ENCODE measurements at places on chromosomes 1 and 21.

DNA sequence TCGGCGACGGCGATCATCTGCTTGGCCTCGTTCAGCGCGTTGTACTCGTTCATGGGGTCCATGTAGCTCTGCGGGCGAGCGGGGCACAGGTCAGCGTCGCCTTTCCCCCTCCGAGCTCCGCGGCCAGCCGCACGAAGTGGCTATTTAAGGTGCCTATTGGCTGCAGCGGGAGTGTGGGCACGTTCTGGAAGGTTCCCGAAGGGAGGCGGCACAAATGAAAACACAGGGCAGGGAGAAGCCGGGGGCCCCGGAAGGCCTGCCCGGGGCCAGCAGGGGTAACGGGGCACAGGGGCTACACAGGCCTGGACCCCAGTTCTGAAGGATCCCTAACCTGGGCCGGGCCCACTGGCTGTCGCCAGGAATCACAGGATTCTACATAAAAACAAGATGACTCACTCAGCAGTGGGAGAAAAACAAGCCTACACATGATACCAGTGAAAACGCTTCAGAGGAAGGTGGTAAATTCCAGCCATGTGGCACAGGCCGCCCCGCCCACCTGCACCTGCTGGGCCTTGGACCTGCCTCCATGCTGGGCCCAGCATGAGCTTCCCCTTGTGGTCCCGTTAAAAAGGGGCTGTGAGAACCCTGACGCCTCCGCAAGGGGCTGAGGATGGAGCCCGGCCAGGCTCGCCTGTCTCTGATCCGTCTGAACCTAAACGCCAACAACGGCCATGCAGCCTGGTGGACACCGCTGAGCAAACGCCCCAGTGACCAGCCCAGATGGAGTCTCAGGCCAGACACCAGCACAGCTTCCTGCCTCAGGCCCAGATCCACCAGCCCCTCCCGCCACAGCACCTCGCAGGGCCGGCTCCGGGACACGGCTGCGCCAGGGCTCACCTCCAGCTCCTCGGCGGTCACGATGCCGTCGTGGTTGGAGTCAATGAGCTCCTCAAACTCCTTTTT is 3.9 kb upstream of the TNFRSF4 start:
- DNase-seq, result no peak

DNA sequence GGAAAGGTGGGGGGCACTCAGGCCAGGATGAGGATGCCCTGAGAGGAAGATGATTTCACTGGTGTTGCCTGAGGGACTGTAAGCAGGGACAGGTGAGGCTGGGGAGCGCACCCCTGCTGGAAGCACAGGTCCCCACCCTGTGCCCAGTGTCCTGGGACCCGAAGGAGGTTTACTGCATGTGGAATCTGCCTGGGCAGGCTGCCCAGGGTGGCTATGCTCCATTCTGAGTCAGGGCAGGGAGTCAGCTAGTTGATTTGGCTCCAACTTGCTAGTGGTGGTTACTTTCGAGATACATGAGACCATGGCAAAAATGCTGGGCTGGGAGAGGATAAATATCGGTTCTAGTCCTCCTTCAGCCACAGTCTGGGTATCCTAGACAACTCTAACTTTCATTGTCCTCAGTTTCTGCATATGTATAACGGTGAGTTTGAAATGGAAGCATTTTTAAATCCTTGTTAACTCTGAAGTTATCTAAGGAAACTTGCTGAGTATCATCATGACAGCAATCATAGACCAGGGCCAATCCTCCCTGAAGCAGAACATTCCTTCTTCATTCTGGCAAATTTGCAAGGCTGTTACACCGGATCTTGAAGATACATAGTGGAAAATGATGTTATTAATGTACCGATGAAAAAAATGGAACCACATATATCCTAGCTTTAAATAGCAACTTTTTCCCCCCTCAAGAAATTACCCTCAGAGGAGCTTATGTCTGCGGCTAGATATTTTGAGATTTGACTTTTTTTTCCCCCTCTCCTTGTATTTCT is 7.7 kb downstream of the TLR5 start:
- DNase-seq, result no peak

GRCh38 chr1:75198761-75199160 is 64.6 kb downstream of the LHX8 start:
- no peak for DNase-seq

DNA sequence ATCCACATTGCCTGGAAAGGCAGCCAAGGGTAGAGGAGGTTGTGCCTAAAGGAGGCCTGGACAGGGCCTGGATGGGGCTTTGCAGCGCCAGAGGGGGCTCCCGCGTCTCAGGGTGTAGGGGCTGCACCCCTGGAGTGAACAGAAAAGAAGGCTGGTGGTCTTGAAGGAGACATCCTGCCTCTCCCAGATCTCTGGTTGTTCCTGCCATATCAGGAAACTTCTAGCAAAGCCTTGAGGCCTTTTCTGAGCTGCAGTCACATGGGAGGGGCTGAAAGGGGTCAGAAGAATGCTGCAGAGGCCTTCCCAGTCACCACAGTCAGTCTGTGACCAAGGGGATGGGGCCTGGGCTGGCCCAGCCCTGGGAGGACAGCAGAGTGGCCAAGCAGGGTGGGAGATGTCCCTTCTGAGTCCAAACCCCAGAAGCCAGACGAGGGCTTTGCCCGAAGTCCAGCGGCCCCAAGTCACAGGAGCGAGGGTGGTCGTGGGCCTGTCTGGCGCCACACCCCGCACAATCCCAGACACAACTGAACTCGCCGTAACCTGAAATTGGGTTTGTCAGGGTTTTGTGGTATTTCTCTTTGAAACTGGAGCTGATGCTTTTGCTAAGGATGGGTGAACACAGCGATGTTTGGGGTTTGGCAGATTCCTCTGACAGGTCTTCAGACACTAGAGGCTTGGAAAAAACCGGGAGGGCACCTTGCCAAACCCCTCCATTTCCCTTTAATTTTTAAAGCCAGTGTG is 29.6 kb downstream of the SIM2 start:
- no peak for DNase-seq

DNA sequence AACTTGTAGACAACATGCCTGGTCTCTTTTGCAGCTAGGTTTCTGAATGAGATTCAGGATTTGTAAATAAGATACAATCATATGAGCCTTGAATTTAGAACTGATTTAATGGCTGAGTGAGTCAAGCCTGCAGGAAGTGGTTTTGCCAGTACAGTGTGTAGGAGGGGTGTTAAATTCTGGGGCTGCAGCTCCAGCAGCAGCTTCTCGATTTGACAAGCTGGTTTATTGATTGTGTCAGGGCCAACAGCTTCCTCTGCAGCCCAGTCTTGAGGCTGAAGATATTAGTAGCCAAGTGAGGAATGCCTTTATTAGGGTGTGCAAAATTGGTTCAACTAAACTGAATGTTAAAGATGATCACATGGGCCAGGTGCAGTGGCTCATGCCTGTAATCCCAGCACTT is 11.5 kb upstream of the PLA2G5 start:
- DNase-seq, result peak; percentile 13

- DNase-seq, result no peak
Observed at GRCh38 chr1:101174722-101175121, 62.1 kb upstream of the S1PR1 start.

GRCh38 chr1:220322570-220322969 is 50.3 kb upstream of the RAB3GAP2 start:
- no peak for DNase-seq

DNA sequence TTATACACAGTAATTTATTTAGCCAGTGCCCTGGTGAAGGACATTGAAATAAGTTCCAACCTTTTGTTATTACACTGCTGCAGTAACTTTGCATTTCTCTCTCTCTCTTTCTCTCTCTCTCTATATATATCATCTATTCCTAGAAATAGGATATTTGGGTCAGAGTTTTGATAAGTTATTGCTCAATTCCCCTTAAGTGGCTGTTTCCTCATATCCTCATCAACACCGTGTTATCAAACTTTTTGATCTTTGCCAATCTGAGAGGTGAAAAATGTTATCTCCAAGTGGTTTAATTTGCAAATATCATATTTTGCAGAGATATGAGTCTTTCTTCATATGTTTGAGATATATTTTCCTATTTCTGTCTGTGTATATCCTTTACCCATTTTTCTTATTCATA is 1.6 kb upstream of the SRSF4 start:
- no peak for DNase-seq

- no peak for DNase-seq
Observed at GRCh38 chr21:33914188-33914587, 1.4 kb downstream of the ATP5PO start.

DNA sequence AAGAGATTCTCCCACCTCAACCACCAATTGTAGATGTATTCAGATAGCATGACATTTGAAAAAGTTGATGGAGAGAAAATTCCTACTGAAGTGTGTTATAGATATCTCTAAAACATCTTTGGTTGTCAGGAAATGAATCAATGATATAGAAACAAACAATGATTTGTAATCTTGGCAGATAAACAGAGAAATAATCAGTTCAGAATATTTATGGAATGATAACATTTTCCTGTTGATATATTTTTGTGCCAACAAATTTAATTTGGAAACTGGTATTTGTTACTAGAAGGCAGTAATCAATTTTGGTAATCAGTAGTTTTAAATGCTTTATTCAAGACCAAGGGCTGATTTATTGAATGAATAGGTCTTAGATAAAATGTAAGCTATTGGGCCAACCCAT is 695.6 kb downstream of the USP25 start:
- no peak for DNase-seq

DNA sequence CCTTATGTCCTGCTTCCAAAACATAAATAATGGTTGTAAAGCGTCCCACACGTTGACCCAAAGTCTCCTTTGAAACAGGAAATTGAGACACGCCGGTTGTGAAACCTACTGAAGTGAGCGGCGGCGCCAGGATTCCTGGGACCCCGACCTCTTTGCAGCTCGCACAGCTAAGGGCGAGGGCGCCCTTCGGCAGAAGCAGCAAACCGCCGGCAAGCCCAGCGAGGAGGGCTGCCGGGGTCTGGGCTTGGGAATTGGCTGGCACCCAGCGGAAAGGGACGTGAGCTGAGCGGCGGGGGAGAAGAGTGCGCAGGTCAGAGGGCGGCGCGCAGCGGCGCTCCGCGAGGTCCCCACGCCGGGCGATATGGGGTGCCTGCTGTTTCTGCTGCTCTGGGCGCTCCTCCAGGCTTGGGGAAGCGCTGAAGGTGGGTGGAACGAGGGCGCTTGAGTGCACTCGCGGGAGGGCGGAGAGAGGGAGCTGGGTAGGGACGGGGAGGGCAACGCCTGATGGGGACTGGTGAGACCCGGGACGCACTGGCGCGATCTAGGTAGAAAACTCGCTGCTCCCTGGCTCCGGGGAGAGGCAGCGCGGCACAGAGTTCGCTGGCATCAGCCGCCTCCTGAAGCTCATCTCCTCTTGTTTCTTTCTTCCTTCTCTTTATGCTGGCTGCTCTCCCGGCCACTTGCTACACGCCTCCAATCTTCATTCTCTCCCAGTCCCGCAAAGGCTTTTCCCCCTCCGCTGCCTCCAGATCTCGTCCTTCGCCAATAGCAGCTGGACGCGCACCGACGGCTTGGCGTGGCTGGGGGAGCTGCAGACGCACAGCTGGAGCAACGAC is at the start of gene CD1D:
TSS of gene CD1D (plus strand) at position 155 of the 836 bp plus-strand sequence. CDS start at position 362, 207 bp downstream.
- DNase-seq, result no peak

DNA sequence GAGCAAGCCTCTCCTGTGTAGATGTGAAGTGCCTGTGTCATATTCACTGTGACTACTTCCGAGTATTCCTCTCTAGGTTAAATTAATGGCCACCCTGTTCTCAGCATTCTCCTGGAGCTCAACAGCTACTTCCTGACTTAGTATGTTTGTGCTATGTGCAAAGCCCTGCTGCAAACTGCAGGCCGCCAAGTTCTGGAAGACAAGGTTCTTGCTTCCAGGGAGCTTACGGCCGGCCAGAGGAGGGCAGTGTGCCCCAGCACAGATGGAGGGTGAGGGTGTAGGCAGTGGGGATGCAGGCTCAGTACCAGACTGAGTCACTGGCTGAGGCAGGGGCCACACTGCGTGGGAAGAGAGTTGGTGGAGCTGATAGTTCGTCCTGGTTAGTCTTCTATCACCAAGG is 43.2 kb downstream of the ELK4 start:
- DNase-seq, result no peak

DNA sequence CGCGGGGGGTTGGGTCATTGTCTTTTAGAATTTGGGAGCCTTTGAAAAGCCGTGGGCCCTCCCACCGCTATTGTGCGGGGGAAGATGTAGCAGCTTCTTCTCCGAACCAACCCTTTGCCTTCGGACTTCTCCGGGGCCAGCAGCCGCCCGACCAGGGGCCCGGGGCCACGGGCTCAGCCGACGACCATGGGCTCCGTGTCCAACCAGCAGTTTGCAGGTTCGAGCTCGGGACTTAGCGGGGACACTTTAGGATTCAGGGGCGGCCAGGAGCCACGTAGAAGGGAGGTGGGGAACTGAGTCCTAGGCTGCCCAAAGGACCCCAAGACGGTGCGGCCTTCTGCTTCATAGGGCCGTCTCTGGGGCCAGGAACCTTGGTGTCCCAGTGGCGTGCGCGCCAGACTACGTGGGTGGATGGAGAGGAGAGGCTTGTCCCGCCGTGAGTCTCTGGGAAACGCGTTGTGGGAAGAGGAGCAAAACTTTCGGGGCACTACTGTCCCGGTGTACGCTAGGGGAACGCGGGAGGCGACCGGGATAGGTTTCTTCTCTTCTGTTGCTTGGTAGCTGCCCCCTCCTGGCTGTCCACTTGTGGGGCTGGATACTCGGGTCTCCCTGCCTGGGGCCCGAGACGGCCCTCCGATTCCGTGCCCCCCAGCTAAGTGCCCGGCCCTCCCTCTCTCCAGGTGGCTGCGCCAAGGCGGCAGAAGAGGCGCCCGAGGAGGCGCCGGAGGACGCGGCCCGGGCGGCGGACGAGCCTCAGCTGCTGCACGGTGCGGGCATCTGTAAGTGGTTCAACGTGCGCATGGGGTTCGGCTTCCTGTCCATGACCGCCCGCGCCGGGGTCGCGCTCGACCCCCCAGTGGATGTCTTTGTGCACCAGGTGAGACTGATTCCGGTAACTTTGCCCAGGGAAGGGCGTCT is at the start of gene LIN28A:
TSS of gene LIN28A (plus strand) at position 112 of the 918 bp plus-strand sequence. CDS start at position 187, 75 bp downstream.
- DNase-seq, result no peak

GRCh38 chr1:93961906-93962305 is 52.7 kb upstream of the GCLM start:
- DNase-seq, result no peak

DNA sequence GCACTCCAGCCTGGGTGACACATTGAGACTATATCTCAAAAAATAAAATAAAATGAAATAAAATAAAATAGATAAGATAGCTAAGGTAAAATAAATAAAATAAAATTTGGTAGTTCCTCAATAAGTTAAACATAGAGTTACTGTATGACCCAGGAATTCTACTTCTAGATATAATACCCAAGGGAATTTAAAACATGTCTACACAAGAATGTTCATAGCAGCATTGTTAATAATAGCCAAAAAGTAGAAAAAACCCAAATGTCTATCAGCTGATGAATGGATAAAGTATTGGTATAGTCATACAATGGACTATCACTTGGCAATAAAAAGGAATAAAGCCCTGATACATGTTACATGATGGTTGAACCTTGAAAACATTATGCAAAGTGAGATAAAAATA is 47.8 kb downstream of the CEP350 start:
- DNase-seq, result no peak

GRCh38 chr1:2935184-2935583 is 86.1 kb upstream of the ACTRT2 start:
- no peak for DNase-seq

- no peak for DNase-seq
Observed at GRCh38 chr1:185987611-185988321, 253.6 kb downstream of the HMCN1 start.
